AG04449 (cell line): ENCODE measurements at places on chromosomes 4 and X.

DNA sequence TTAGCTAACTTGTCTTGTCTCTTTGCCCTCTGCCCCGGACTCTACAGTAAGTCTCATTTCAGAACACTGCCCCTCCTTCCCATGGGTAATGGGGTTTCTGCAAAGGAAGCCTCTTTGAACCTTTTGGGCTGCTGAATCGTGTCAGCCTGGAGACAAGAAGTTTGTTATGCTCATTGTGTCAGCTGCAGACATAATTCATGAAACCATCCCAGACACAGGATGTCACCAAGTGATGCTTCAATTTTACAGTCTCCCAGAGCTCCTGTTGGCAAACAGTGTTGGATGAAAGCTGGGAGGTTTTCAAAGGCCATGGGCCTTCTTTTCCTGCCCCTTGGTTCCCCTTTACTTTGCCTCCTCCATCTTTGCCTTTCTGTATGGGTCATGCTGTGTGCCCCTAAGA, 223.1 kb upstream of the TAPT1 start:
- DNase-seq, result no peak

DNA sequence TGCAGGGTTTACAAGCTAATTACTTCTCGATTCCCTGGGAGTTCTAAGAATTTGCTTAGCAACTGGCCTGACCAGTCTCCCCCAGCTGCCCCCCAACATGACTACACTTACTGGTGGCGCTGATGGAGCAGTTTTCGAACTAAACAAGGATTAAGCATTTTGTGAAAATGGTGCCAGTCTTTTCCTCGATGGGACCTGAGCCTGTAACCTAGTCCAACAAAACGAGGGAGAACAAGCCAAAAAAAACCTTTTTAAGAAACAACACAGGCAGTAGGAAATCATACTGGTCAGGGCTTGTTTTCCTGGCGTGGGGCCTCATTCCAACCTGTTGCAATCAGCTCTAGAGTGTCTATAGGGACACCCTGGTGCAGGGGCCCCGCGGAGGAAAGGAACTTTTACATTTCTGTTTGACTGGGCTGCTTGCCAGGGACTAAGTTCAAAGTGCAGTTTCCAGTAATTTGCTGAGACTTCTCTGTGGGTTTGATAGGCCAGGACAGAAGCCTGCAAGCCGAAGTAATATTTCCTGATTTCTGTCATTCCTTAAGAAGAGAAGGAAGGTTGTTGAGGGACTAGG, 158.7 kb downstream of the SPRY1 start:
- DNase-seq, result peak; percentile 81

GRCh38 chr4:170697845-170698244, 608.1 kb upstream of the AADAT start:
- no peak for DNase-seq

GRCh38 chr4:150389896-150390530, 191.9 kb upstream of the MAB21L2 start:
- DNase-seq, result no peak

- DNase-seq, result no peak
Observed at GRCh38 chrX:107700317-107700774, 72.0 kb downstream of the PRPS1 start.

DNA sequence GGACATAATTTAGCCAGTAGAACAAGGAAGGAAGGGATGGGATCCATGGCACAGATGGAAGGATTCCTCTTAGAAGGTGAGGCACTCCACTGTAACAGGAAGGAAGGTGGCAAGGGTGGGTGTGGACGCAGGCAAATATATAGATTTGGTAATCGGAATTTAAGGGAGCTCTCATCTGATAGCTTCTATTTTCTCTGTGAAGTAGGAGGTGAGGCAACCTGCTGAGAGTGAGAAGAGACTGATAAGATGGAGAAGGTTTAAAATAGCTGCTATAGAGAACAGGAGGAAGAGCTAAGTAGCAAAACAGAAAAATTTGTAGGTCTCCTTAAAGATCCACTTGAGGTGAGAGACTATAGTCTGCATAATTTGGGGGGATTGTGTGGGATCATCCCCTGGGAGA, 61.8 kb upstream of the BRS3 start:
- DNase-seq, result no peak

GRCh38 chr4:81905971-81906370, 434.3 kb upstream of the RASGEF1B start:
- DNase-seq, result no peak

DNA sequence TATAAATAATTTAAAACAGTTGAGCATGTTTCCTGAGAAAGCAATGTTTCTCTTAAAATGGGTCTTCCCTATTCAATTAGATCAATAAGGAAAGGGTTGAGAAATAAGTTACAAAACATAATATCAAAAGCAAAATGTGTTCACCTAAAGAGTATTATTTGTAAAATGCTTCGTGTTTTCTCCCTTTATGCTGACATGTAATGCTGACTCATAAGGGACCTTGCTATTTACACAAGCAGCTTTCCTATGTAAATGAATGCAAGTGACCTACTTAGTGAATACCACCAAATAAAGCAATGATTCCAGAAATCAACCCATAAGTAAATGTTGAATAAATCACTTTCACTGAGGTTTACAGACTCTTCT, 91.5 kb downstream of the ELOVL6 start:
- DNase-seq, result peak; percentile 59

DNA sequence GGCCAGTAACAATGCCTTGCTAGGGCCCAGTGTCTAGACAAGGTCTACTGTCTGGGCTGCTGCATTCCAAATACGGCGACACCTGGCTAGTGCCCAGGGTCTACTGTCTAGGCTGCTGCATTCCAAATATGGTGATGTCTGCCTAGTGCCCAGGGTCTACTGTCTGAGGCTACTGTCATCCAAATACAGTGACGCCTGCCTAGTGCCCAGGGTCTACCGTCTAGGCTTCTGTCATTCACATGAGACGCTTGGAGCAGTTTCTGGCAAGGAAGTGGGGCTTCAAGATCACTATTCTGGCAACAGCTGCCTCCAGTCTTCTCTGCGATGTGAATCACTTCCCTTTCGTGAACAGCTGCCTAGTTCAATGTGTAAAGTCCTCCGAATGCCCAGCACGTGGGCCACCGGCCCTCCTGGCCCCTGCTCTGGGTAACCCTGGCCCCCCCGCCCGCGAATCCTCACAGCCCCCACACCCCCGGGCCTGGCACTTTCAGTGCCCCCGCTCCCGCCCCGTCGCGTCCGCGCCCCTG, 12.7 kb downstream of the ACOX3 start:
- no peak for DNase-seq

- DNase-seq, result no peak
Observed at GRCh38 chrX:68870357-68870756, 41.5 kb downstream of the EFNB1 start.

- no peak for DNase-seq
Observed at GRCh38 chr4:128844931-128845330, 35.4 kb downstream of the JADE1 start.

DNA sequence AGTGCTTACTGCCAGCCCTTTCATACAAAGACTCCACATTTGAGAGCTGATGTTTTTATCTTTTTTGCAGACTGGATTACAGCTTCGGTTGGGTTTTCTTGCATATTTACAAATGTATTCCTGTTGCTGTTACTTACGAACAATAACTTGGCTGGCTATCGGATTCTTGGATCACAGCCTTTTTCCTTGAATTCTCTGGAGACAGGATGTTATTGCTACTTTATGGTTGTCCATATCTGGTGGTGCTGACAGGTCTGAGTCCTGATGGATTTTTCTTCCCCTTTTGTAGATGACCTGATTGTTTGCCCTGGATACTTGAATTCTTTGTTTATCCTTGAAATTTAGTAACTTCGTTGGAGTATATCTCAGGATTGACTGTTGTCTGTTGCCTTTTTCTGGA, 77.7 kb downstream of the PDK3 start:
- no peak for DNase-seq

GRCh38 chr4:167232805-167233684, 1.2 kb downstream of the SPOCK3 start:
- DNase-seq, result no peak

GRCh38 chr4:133188433-133189146, 39.5 kb downstream of the PCDH10 start:
- DNase-seq, result no peak

- DNase-seq, result no peak
Observed at GRCh38 chr4:148330724-148331123, 111.5 kb downstream of the NR3C2 start.

GRCh38 chrX:21779095-21779494, 21.2 kb upstream of the SMPX start:
- DNase-seq, result no peak

DNA sequence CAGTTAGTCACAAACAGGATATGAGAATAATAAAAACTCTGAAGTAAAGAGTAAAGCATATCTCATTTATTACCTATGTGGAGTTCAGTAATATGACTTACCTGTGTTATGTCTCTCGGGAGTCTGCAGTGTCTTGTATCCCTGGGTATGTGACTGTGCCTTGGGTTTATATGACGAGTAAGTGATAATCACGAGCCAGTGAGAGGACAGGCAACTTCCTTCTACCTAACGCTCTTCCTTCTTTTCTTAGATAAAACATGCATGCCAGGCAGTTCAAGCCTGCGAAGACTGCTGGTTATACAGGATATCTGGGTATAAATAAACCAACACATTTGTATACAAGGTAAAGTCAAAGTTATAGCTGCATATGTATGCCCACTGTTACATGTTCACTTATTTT, at the start of gene HPGDS:
Gene HPGDS (minus strand): TSS at position 143 of the 400 bp plus-strand sequence. CDS start 8,207 bp downstream, outside the sequence.
- DNase-seq, result no peak

GRCh38 chr4:107736924-107737448, 17.0 kb upstream of the PAPSS1 start:
- DNase-seq, result no peak

GRCh38 chrX:2650865-2651264, 40.2 kb upstream of the CD99 start:
- no peak for DNase-seq

- DNase-seq, result no peak
Observed at GRCh38 chr4:29336861-29337260, 1383.3 kb upstream of the PCDH7 start.

GRCh38 chrX:149120459-149120858, 384.6 kb downstream of the IDS start:
- DNase-seq, result no peak

GRCh38 chr4:103915224-103915869, 195.6 kb upstream of the TACR3 start:
- no peak for DNase-seq

DNA sequence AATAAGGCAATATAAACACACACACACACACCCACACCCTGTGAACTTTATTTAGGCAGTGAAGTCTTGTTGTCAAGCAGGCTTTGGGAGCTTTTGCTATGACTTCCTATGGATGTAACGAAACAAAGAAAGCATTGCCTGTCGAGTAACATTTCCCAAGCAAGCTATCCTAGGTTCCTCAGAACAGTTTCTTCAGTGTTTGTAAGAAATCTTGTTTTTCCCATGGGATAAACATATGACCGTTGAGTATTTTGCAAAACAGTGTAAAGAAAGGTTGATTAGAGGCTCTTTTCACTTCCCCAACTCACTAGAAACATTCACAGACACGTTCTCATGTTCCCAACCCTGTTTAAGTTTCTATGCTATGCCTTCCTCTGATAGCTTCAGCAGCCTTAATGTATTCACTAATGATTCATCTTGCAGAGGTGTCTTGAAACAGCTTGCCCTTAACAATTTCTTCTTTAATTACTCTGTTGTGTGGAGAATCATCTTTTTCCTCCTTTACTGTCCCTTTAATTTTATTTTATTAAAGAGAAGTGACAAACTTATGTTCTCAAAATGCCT, 1947.1 kb upstream of the TENM3 start:
- no peak for DNase-seq

- DNase-seq, result no peak
Observed at GRCh38 chrX:78979789-78980464, 34.7 kb downstream of the P2RY10 start.

- DNase-seq, result no peak
Observed at GRCh38 chrX:18924507-18925088, 59.3 kb downstream of the PHKA2 start.

DNA sequence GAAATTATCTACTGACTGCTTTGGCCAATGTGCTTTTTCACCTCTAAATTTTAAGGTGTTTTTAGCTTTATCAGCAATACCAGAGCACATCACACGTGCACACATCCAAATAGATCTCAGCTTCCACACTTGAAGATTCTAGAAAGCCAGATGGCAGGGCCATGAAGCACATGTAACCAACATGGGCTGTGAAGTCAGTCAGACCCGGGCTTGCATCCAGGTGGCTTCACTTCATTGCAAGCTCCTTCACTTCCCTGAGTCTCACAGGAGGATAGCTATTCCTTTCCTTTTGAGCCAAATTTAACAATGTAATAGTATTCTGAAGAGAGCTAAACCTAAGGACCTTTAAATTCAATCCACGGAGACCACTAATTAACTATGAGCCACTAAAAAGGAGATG, 86.5 kb downstream of the SH3RF1 start:
- no peak for DNase-seq

GRCh38 chr4:144902614-144903013, 195.4 kb downstream of the ANAPC10 start:
- DNase-seq, result no peak

DNA sequence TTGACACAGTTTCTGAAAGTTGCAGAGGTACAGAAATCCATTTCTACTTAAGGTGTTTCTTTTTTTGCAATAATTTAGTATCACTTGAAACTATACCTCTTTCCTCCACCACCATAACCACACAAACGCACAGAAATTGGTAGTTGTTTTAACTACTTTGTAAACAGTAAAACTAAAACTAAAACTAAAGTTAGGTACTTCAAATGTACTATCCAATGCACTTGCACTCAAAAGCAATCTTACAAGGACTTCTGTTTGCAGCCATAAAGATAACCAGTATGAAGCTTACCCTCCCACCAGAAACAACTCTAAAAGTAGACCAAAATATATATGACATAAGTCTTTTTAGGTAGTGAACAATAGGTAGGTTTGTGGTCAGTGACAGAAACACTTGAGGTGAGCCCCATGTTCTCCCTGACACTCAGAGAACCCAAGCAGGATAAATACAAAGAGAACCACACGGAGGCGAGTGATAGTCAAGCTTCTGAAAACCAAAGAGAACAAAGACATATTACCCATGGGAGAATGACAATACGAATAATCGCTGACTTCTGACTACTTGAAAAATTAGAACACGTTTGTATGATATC, 72.2 kb upstream of the VBP1 start:
- DNase-seq, result no peak

- no peak for DNase-seq
Observed at GRCh38 chr4:78357122-78357521, 194.4 kb upstream of the ANXA3 start.

GRCh38 chr4:129707949-129708348, 612.0 kb downstream of the C4orf33 start:
- no peak for DNase-seq
